ENCODE measurements at places on chromosomes 6 and 20.

GRCh38 chr20:6501061-6501460, 266.4 kb upstream of the BMP2 start:
- DNase-seq: no peak

- no peak for DNase-seq
Measured at GRCh38 chr6:153130515-153131036, 506 bp downstream of the RGS17 start.

DNA sequence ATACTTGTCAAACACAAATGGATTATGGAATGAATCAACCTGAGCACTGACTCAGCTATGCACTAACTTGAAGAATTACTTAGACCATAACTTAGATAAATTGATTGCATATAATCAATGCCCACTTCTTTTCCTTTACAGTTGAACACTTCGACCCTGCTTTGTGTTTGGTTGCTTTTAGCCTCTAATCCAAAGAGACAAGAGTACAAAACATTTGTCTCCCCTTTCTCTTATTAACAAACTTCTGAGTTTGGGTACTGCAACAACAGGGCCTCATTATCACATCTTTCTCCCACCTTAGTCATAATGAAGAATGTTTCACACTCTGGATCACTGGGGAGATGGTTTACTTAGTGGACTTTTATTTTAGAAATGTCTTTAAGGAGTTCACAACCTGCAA, 2.6 kb upstream of the TAAR6 start:
- no peak for DNase-seq

GRCh38 chr20:40293740-40294139, 395.3 kb downstream of the MAFB start:
- DNase-seq: no peak

- peak; percentile 19 for DNase-seq
Measured at GRCh38 chr6:169224185-169224695, 29.4 kb downstream of the THBS2 start.

GRCh38 chr6:39520411-39520810, 197.9 kb upstream of the KCNK16 start:
- DNase-seq: no peak
